ENCODE measurements at places on chromosomes 5 and 9.

DNA sequence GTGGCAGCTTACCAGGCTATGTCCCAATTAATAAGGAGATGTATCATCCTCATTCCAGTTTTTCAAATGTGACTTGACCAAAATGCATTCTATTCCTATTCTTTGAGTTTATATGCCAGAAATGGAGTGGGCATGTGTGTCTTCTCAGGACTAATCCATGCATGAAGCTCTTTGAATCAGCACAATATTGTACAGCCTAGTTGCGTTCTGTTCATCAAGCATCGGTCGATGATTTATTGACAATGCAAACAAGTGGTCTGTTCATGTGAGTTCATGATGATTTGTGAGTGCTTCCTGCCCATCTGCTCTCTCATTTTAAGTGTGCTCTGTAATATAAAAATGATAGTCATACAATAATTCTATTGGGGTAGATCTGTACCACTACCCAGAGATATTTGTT lies 48.3 kb downstream of the PALM2AKAP2 start:
- DNase-seq: no peak

GRCh38 chr5:173866858-173867679 lies 21.1 kb upstream of the CPEB4 start:
- no peak for DNase-seq

GRCh38 chr5:121962347-121962670 lies 534 bp downstream of the SRFBP1 start:
- DNase-seq: no peak

DNA sequence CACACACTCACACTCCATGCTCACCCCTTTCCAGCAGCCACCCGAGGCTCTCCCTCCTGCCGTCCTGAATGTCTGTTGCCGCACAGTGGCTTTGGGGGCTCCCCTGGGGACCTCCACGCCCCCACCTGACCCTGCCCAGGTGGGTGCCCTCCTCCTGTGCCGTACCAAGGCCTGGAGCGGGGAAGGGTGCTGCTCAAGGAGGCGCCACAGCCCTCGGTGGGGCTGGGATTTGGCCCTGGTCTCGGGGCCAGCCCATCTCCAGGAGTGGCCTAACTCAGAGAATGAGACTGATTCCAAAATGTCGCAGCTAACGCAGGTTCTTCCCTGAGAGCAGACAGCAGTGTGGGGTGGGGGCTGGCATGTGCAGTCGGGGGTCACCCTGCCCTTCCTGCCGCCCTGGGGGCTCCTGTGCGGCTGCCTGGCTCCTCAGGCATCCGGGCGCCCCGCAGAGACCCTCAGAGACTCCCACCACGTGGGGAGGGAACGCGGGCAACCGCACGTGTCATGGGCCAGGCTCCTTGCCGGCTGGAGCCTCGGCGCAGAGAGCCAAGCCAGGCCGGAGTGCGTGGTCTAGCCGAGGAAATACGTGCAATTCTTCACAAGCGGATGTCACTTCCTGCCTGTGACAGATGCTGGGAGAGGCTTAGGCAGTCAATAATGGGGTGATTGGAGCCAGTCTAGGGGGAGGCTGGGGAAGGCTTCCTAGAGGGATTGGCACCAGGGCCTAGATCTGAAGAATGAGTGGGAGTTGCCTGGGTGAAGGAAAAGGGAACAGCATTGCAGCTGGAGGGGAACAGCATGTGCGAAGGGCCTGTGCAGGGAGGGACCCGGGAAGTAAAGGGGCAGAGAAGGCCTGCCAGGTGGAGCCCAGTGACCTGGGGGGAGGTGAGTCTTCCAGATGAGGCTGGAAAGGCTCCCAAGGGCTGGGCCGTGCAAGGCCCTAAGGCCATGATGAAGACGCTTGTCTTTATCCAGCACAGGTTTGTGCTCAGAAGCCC lies 44.1 kb downstream of the C9orf50 start:
- DNase-seq: no peak

Measured in HFF-Myc (cell line).